ENCODE measurements at places on chromosomes 6 and 20.

DNA sequence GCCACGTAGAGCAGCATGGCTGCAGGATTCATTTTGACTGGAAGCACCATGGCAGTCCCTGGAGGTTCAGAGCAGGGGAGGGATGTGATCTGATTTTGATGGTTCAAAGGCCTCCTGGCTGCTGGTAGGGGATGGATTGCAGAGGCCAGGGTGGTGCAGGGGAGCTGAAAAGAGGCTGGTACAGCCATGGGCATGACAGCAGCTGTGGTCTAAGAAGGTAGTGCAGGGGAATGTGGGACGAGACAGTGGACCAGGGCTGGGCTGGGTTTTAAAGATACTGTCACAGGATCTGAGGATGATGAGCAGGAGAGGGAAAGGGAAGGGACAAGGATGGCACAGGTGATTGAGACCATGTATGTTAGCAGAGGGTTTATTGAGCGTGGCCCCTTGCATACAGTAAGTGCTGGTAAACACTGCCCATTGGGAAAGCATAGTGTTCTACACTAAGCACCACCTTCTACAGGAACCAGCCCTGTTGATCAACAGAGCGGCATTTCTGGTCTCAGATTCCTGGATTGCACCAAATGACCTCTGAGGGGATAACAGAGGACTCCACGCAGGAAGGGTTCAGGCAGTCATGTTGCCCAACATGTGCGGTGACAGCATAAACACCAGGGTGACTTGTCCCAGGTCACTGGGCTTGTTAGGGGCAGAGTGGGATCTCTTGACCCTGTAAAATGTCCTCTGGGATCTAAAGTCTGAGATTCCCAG is 14.5 kb upstream of the SIRPA start:
- no peak for DNase-seq

DNA sequence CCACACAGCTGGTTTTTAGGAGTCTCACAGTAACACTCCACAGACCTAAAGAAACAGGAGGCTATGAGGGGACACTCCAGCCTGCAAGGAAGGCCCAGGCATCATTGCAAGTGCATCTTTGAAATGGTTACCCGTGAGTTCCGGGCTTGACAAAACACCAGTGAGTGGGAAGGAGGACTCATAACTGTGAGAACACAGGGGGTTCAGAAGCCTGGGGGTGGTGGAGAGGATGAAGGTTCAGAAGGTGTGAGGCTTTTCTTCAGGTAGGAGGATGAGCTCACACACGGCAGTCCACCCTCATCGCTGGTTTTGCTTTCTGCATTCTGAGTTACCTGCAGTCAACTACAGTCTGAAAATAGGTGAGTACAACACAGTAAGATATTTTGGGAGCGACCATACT is 39.9 kb downstream of the MAP7 start:
- no peak for DNase-seq

DNA sequence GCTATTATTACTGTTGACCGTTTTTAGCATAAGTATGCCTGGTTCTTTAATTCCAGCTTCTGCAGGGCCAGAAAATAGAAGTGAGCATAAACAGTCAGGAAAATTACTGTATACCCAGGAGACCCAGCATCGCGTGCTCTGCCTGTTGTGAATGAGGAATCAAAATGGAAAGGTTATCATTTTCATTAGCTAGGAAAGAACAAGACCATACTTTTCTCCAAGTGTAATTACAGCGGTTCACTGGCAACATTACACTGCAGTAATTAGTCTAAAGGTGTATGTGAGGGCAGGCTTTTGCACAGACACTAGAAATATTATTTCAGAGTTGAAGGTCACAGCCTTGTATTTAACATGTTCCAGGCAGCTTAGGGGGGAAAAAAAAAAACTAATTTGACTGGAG is 403.8 kb upstream of the SOX4 start:
- DNase-seq = no peak

DNA sequence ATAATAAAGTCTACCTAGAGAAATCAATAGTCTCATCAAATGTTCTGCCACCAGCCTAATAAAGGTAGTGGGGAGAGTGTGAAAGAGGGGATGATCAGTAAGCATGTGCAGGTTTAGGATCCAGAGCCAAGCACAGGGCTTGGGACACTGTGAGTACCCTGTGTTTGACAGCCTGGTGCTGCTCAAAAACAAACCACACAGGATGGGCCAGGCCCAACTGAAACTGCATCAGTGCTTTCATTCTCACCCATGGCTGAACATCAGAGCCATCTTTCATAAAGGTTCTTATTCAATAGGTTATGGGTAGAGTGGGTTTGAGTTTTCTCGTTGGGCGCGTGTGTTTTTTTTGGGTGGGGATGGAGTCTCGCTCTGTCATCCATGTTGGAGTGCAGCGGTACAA is 87.3 kb upstream of the NHSL1 start:
- DNase-seq = no peak

DNA sequence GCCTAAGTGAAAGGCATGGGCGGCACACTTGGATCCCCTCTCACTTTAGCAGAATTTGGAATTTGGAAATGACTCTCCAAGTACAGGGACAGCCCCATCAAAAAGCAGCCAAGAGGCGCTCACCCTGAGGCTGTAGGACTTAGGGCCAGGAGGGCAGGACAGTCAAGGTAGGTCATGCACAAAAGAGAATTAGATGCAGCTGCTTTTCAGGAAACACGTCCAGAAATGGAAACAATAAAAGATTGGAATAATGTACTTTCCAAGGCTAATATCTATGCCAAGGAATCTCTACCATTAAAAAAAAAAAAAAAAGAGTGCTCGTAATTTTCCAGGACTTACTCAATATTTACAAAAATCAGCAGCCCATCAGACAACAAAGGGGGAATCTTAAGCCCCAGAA is 19.9 kb downstream of the PREP start:
- DNase-seq = no peak

GRCh38 chr6:102902471-102902870 is 1509.0 kb downstream of the GRIK2 start:
- no peak for DNase-seq

GRCh38 chr20:15288106-15288505 is 950.7 kb upstream of the FLRT3 start:
- DNase-seq = no peak

DNA sequence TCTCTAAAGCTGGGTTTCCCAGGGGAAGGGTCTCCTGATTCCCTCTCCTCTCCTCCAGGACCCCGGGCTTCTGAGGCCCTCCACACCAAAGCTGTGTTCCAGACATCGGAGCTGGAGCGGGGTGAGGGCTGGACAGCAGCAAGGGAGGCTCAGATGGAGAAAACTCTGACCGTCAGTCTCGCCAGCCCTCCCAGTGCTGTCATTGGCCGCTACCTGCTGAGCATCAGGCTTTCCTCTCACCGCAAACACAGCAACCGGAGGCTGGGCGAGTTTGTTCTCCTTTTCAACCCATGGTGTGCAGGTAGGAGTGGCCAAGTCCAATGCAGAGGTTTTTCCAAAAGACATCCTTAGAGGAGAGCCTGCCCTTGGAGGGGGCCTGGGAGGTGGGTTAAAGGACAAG is 14.4 kb downstream of the TGM6 start:
- no peak for DNase-seq

DNA sequence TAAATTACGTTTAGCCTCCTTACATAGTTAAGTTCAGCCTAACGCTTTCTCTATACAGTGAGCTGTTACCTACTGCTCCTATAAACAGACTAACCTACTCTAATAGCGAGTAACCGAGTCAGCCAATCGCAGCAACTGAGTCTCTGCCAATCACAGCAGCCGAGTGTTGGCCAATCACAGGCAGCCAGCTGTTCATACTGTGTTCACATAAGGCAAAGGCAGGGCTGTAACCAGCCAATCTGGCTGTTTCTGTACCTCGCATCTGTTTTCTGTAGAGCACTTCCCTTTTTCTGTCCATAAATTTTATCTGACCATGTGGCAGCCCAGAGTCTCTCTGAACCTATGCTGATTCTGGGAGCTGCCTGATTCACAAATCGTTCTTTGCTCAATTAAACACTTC is 263.9 kb upstream of the JARID2 start:
- no peak for DNase-seq

GRCh38 chr6:117344444-117345291 is 79.3 kb downstream of the VGLL2 start:
- no peak for DNase-seq

GRCh38 chr6:50722829-50723554 is 9.7 kb downstream of the TFAP2D start:
- no peak for DNase-seq

- DNase-seq = no peak
Observed at GRCh38 chr6:34390531-34391472, 1.7 kb downstream of the NUDT3 start.

DNA sequence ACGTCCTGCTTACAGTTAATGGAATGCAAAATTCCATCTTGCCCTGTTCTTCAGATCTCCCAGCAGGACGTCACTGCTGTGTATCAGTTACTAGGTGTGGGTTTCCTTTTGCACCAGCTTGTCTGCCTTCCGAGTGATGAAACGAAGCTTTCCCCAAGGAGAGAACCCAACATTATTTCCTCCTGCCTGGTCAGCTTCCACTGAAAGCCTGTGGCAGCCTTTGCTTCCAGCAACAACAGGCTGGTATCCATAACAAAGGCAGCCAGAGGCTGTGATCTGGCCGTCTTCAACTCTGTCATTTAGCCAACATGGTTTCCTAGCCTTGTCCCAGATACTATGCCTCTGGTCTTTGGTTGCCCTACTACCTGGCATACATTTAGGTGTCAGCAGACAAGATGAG is 78.9 kb upstream of the HEY2 start:
- no peak for DNase-seq

DNA sequence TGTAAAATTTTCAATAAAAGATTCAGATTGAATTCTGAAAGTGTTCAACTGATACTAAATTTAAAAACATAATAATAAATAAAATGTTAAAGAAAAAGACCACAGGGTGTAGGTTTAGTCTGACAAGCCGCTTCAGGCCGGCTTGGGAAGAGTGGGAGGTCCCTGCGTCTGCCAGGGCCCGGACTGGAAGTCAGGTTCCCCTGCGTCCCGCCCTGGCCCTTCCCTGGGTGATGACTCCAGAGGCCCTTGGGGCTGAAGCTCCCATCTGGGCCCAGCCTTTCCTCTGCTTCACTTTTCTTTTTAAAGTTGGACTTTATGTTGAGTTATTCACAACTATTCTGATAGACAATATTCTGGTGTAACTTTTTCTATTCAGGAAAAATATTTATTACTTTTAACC is 93.3 kb downstream of the SMOC2 start:
- DNase-seq = no peak

- peak; percentile 66 for DNase-seq
Observed at GRCh38 chr20:49590163-49591017, 22.5 kb upstream of the PTGIS start.

- DNase-seq = no peak
Observed at GRCh38 chr6:168123165-168123911, 44.3 kb upstream of the FRMD1 start.

DNA sequence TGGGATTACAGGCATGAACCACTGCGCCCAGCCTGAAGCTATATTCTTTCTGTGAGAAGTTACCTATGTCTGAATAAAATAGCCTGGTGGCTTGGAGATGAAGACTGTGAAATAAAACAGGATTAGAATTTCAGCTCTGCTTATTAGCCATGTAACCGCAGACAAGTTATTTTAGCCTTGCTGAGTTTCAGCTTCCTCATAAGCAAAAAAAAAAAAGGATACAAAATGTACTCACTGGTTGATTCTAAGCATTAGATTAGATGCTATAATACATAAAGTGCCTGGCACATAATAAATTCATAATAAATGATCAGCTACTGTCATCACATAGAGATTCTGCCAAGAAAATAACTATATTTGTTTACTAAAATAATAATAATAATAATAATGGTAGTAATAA is 98.8 kb downstream of the EPB41L2 start:
- no peak for DNase-seq

DNA sequence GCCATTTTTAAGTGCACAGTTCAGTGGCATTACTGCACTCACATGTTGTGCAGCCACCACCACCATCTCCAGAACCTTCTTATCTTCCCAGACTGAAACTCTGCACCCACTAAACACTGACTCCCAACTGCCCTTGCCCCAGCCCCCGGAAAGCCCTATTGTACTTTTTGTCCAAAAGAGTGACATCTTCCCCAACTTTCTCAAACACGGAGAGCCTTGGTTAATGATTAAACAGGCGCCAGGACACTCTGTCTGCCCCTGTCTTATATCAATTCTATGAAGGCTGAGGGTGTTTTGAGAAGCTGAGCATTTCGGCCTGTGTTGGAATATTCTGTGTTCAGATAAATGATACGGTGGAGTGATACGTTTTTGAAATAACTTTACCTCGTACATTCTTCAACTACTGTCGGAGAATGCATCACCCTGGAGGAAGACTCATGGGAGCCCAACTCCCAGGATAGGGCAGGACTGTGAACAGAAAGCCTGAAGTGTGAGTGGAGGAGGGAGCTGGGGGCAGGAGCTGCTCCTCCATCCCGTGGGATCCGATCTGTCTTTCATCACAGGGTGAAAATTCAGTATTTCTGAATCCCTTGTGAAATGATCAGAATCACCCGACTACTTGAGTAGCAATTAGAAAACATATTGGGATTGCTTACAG is 68.7 kb upstream of the FOXC1 start:
- DNase-seq = no peak

GRCh38 chr6:169383265-169383664 is 129.6 kb upstream of the THBS2 start:
- DNase-seq = no peak

DNA sequence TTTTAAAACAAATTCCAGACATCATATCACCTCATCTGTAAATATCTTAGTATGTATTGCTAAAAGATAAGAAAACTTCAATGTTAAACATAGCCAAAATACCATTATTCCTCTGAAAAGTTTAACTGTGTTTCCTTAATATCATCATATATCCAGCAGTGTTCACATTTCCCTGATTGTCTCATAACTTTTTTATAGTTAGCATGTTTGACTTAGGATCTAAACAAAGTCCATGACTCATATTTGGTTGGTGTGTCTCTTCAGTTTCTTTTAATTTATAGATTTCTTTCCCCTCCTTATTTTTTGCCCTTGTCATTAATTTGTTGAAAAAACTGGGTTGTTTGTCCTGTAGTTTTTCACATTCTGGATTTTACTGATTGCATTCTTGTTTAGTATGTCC is 163.0 kb downstream of the RPS12 start:
- no peak for DNase-seq

GRCh38 chr6:64258752-64259151 is 623.1 kb downstream of the PHF3 start:
- no peak for DNase-seq

DNA sequence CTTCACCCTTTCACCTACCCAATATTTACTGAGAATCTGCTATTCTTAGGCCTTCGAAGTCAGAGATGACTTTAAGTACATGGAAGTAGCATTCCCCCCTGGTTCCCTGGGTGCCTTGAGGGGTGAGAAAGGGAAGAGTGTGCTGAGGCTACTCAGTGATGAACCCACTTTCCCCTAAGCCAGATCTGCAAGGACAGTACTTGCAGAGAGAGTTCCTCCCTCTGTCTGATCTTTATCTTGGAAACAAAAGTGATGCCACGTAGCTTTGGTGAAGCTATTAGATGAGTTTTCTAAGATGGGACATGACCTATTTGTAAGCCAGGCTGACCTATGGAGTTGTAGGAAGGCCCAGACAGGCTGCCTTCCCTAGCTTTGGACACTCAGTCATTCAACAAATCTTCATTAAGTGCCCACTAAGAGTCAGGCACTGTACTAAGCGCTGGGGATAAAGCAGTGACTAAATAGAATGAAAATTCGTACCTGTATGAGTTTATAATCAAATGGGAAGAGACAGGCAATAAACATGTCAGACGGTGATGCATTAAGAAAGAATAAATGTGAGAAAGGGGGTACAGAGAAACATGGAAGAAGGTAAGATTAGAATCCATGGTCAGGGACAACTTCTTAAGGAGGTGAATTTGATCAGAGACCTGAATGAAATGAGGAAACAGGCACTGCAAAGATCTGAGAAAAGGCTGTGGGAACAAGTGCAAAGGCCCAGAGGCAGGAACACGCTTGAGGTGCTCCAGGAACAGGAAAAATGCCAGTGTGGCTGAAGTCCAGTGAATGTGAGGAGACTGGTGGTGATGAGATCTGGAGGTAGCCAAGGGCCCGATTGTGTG is 42.2 kb downstream of the BCL2L1 start:
- DNase-seq = no peak

Data from activated CD4-positive, alpha-beta T cell treated with anti-CD3 and anti-CD28 coated beads, Interleukin-2, Interleukin-6, amounts not matched to agents 100 ng/mL and 50 ng/mL, durations not matched to agents 16 hours and 8 hours (primary cell).